ENCODE measurements at places on chromosomes 6 and 20. TPM values are rescaled to one million over a fixed set of nuclear protein-coding genes. Genes with fewer than 3 reads are reported as not detected.

FOXF2 gene
- polyA plus RNA-seq = 8.1 TPM

HUS1B gene
- polyA plus RNA-seq = 0.26 TPM

OR2B6 gene
- not detected for polyA plus RNA-seq

KIF13A gene
- polyA plus RNA-seq = 7.7 TPM

ZNF165 gene
- 3.0 TPM for polyA plus RNA-seq

Data from esophagus (tissue), 2 donors.